Stimulated activated CD4-positive, alpha-beta T cell treated with anti-CD3 and anti-CD28 coated beads, Interleukin-12 subunit alpha, Interleukin-12 subunit beta, amount 100 ng/mL, for 48 hours (primary cell): ENCODE measurements at places on chromosomes 5 and 9.

GRCh38 chr9:27766073-27766835, 193.0 kb upstream of the C9orf72 start:
- no peak for DNase-seq

- DNase-seq = no peak
Measured at GRCh38 chr9:137398561-137399468, 24.1 kb downstream of the EXD3 start.

- no peak for DNase-seq
Measured at GRCh38 chr9:13100914-13101572, 178.4 kb downstream of the MPDZ start.

- DNase-seq = no peak
Measured at GRCh38 chr5:102737805-102738469, 17.2 kb upstream of the PAM start.

- DNase-seq = peak; percentile 4
Measured at GRCh38 chr9:21455320-21455719, 15.1 kb downstream of the IFNA1 start.

DNA sequence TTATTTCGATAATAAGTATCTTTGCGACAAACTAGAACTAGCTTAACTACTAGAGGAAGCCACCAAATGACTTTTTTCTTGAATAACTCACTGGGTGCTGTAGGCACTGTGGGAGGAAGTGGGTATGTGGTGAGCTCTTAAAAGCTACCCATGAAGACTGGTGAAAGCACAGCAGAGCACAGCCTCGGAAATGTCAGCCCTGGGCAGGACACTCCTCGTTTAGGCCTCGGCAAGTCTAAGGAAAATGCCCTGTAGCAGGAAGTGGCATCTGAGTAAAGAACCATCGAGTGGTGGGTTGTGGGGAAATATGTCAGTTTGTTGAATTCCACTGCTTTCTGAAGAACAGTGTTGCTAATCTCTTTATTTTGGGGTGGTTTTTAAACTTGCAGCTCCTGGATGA, 44.0 kb upstream of the NCS1 start:
- peak; percentile 50 for DNase-seq

GRCh38 chr5:59090323-59090722, 507.4 kb downstream of the RAB3C start:
- no peak for DNase-seq

DNA sequence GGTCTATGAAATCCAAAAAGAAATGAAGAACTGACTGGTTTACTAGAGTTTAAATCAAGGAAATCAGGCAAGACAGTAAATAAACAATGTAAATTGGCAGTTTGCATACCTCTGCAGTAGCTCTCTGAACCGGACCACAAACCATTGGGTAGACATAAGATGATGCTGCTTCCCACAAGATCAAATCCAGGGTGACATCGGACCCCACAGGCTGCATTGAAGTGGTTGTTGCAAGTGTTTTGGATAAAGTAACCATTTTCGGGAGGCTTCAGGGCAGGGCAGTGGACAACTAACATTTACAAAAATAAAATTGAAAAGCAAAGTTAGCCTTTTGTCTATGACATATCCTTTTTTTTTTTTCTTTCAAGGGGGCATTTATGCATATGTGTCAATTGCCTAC, 66.7 kb downstream of the SVEP1 start:
- DNase-seq = no peak

- no peak for DNase-seq
Measured at GRCh38 chr5:105573575-105573974, 2011.0 kb upstream of the NUDT12 start.

DNA sequence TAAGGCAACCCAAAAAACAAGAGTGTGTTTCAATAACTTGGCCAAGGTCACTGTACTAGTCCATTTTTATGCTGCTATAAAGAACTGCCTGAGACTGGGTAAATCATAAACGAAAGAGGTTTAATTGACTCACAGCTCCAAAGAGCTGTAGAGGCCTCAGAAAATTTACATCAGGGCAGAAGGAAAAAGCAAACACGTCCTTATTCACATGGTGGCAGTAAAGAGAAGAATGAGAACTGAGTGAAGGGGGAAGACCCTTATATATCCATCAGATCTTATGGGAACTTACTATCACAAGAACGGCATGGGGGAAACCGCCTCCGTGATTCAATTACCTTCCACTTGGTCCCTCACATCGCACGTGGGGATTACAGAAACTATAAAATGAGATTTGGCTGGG, 64.3 kb upstream of the CAMK4 start:
- no peak for DNase-seq
